ENCODE measurements at places on chromosomes 2 and 18.

DNA sequence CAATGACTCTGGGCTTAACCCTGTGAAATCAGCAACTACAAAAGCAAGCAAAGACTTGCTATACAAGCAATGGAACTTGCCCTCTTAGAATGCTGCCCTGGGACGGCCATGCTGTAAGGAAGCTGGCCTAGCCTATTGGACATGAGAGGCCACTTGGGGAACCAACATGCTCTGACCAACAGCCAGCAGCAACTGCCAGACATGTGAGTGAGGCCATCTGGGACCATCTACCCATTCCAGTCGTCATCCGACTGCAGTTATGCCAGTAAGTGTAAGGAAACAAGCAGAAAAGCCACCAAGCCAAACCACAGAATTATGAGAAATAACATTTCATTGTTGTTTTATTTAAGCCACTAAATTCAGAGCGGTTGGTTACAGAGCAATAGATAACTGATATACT lies 40.9 kb downstream of the CLASP1 start:
- no peak for DNase-seq

DNA sequence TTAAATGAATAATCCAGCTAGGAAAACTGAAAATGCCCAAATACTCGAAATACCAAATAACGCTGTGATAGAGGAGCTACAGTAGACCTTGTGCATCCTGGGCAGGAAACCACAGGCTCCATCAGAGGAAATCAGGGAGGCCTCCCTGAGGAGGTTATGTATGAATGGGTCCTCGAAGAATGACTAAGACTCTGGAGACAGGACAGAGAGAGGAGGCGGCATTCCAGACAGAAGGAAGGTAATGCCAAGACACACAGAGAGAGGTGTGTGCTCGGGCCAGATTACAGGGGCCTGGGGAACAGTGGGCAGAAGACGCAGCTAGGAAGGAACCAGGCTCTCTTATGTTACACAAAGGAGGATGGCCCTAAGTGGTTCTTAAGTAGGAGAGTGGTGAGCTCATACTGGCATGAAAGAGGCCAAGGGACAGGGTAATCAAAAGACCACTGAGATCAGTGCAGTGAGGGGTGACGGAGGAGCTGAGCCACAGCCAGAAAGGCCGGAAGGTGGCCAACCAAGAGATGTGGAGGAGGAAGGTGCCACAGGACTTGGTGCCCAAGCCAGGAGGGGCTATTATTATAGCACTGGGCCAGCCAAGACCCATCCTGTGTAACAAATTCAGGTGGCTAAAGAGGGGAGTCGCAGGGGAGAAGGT lies 9.9 kb downstream of the ST3GAL5 start:
- no peak for DNase-seq

- no peak for DNase-seq
Measured at GRCh38 chr18:58015065-58015780, 28.8 kb upstream of the NEDD4L start.

DNA sequence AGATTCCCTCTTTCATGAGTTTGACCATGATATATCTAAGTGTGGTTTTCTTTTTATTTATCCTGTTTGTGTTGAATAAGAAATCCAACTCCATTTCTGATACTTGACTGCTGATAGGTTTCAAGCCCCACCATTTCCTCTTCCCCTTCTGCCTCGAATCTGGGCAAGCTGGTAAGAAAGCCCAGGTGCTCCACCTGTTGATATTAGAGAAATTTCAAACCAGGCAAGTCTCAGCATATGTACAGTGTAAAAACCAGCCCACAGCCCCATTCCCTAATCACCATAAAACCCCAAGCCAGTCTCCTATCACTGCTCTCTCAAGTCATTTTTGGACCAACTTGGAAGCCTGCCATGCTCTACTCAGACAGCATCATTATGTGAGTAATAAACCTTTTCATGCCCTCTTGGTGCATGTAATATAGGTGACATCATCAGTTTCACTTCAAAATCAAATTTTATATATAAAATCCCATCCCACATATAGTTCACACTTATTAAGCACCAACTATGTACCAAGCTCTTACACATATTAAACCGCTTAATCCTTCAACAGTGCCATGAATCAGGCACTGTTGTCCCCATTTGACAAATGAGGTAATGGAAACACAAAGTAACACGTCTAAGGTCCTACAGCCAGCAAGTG lies 46.6 kb downstream of the SMAD2 start:
- DNase-seq: no peak

DNA sequence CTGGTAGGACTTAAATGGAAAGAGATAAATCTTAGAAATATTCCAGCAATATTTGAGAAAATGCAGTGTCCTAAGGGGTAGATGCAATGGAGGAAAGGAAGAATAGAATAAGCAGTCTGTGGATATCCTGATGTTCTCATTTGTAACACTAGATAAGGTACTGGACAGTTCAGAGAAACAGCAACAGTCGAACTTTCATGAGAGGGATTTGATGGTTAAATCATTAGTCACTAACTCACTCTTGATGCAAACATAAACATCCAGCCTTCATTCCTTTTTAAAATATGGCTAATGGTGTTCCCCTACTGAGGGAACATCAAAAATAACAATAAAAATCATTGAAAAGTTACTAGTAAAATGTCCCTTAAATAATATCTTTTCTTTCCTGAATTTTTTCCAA lies 211.4 kb upstream of the SLC39A10 start:
- no peak for DNase-seq

DNA sequence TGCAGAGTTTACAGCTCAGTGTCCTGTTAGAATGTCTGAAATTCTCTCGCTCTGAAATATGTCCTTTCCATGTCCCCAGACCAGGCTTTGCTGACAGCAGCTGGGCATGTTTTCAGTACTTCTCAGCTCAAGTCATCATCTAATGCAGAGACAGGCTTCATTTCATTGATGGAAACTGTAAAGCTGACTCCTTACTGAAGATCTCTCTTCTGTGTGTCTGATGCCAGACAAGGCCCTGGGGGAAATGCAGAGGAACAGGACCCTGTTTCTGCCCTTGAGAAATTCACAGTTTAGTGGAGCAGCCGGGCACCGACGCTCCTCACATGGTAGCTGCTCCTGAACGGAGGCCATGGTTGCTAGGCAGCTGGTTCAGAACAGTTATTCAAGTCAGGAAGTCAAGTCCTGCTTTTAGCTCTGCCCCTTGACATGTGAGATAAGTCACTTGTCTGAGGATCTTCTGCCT lies 24.6 kb upstream of the FZD7 start:
- DNase-seq: no peak

GRCh38 chr2:231464576-231465540 lies 574 bp upstream of the NCL start:
- peak; percentile 99 for DNase-seq

GRCh38 chr2:19851116-19851695 lies 50.6 kb downstream of the TTC32 start:
- DNase-seq: no peak

GRCh38 chr2:48219555-48220436 lies 310.2 kb upstream of the STON1 start:
- no peak for DNase-seq

GRCh38 chr2:27754138-27754588 lies 17.4 kb upstream of the MRPL33 start:
- DNase-seq: peak; percentile 87

DNA sequence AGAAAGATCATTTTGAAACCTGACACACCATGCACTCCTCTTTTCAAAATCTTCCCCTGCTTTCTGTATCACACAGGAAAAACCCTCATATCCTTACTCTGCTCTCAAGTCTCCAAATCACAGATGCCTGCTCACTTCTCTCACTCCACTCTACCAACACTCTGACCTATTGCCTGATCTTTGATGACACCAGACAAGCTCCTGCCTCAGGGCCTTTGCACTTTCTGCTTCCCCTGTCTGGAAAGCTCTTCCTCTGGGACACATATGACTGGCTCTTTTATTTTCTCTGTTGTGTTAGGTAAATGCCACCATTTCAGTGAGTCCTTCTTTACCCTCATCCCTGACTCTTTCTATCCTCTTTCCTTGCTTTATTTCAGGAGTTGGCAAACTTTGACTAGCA lies 1300.7 kb upstream of the ZEB2 start:
- DNase-seq: no peak

DNA sequence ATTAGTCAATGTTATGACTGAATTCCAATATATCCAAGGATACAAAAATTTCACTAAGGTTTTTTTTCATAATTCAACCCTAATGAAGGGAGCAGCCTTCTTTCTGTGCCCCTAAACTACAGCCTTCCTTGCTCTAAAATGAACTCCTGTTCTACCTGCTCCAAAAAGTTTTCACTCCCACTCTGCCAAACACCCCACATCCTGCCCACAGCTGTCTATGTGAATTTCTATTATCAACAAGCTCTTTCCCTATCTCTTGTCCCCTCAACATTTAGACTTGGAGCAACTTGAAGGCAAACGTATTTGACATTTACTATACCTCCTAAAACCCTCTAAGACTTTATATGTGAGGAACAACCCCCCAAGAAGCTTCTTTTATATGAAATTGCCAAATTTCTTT lies 2.5 kb downstream of the STAT4 start:
- DNase-seq: no peak

GRCh38 chr2:221377597-221377996 lies 194.5 kb downstream of the EPHA4 start:
- no peak for DNase-seq

- no peak for DNase-seq
Measured at GRCh38 chr18:37672932-37673595, 107.5 kb upstream of the CELF4 start.

- no peak for DNase-seq
Measured at GRCh38 chr2:209974576-209974975, 27.9 kb upstream of the RPE start.

GRCh38 chr2:223108351-223109050 lies 56.5 kb downstream of the KCNE4 start:
- DNase-seq: no peak

DNA sequence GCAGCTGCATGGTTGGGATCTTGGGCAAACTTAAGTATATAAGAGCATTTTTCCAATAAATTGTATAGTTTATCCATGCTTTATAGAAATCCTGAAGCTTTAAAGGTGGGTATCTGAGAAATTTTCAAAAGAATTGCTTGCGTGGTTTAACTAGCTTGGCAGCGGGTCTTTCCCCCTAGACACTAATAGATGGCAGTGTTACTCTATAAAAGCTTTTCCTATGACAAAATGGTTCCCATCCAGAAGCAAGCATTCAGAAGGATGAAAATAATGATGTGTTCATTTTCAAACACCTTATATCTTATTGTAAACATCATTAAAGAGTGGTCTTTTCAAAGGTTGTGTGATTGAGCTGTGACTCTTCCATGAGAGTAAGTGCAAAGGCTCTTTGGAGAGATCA lies 45.9 kb downstream of the KDM3A start:
- no peak for DNase-seq
